Hematopoietic multipotent progenitor cell treated with erythropoietin and hydrocortisone succinate and interleukin-3 and kit ligand, for 4 days (in vitro differentiated cells): ENCODE measurements at places on chromosomes 7 and 10.

DNA sequence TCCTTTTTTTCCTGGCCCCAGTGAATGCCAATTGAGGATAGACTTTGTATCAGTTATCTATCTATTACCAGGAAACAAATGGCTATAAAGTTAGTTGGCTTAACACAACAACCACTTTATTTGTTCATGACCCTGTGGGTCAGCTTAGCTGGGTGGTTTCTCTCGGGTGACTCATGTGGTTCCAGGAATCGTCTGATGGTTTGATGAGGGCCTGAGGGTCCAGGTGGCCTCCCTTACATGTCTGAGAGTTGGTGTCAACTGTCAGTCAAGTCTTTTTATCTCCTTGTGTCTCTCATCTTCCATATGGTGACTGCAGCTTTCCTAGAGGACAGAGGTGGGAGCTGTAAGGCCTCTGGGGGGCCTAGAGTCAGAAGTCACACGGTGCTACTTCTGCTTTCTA, 15.3 kb upstream of the MAPK8 start:
- DNase-seq = no peak

GRCh38 chr10:44769450-44769849, 141.7 kb upstream of the TMEM72 start:
- no peak for DNase-seq

DNA sequence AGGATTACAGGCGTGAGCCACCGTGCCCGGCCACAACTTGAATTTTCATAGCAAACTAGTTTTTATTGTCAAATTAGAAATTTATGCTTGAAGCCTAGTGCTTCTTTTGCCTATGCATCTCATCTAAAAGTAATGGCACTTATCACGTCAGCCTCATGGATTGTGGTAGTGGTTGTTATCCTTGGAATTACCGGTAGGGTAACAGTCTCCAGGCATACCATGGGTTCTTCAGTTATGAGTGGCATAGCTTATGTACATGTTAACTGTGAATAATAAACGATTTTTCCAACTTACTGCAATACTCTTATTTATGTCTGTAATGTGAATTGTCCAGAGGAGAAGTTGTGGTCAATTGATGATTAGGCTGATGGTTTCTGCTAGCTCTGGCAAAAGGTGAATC, 63.1 kb downstream of the BMPR1A start:
- no peak for DNase-seq

GRCh38 chr7:108614896-108615295, 45.2 kb downstream of the DNAJB9 start:
- no peak for DNase-seq

DNA sequence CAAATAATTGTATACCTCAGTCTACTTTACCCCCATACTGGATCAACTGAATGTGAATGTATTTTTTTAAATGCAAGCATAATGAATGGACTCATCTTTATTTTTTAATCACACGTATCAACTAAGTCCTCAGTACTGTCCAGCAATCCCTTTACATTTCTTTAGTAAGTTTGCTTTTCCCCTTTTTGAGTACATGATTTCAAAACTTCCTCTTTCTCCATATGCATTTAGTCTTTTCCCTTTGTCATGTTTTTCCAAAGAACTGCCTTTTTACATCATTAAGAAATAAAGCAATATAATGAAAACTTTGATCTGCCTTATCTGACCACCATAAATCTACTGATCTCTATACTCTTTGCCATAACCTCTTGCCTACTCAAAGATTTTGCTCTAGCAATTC, 182.5 kb upstream of the AKR1E2 start:
- no peak for DNase-seq

DNA sequence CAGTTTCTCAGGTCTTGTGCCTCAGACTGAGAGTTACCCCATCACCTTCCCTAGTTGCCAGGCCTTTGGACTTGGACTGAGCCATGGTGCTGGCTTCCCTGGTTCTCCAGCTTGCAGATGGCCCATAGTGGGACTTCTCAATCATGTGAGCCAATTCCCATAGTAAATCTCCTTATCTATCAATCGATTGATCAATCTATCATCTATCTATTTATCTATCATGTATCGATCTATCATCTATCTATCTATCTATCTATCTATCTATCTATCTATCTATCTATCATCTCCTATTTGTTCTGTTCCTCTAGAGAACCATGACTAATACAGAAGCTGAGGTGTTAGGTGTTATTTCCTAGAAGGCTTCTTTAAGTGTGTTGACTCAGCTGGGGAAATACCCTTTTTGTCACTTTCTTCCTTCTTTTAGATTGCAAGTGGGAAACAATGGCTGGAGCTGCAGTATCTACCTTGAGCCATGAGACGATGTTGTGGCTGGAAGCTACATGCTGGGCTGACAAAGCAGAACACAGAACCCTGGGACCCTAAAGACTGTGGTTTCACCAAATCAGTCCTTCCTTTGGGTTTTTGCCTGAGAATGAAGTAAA, 234.7 kb upstream of the GLI3 start:
- no peak for DNase-seq

- no peak for DNase-seq
Measured at GRCh38 chr7:148584154-148584827, 6.3 kb upstream of the C7orf33 start.

GRCh38 chr7:118826246-118826645, 601.7 kb downstream of the ANKRD7 start:
- no peak for DNase-seq

DNA sequence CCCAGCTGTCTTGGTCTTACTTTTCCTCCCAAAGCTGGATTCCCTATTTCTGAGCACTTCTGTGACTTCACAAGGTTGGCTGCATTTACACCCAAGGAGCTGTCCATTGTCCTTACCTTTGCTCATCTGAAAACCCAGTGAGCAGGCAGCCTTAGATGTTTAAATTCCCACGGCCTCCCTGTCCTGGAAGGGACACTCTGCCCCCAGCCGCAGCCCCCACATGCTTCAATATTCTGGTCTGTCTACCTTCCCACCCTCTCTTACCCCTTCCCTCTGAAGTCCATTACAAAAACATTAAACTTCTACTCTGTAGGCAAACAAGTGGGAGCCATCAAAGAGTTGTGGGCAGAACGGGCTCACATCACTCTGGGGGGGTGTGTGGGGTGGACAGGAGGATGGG, 73.8 kb upstream of the EFCAB10 start:
- peak; percentile 44 for DNase-seq

DNA sequence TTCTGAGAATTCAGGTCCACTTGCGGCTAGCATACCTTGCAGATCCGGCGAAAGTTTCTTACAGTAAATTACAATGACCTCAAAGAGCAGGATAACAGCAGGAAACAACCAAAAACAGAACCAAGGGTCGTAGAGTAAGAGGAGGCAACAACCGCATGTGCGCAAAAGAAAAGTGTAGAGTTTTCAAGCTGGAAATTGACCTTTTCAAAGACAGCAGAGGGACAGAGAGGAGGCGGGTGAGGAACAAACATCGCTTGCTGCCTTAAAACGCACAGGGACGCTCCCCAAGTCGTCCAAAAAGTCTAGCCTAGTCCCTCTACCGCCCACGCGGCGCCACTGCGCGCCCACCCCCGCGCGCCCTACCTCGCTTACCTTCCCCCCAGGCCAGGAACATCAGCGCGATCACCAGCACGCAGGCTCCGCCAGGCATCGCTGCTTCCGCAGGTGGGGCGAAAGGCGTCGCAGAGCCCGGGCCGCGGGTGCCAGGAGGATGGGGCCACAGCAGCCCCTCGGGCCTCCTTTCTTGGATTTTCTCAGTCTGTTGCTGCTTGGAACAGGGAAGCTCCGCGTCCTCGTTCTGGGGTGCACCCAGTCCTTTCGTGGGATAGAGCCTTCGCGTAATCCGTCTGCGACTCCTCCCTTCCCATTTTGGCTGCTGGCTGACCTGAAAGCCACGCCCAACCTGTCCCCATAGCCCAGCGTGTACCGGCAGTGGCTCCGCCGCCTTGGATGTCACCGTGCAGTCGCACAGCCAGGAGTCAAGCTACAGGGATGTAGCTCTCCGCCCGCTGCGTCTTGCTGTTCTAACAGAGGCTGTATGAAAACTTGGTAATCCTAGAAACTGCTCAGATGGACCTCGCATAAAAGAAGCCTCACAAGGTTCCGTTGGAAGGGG, at the start of gene VWDE:
Gene VWDE, minus strand, starts transcription at position 579 of the 895 bp plus-strand sequence. Its CDS starts 149 bp downstream, at position 430.
- DNase-seq = peak; percentile 88

DNA sequence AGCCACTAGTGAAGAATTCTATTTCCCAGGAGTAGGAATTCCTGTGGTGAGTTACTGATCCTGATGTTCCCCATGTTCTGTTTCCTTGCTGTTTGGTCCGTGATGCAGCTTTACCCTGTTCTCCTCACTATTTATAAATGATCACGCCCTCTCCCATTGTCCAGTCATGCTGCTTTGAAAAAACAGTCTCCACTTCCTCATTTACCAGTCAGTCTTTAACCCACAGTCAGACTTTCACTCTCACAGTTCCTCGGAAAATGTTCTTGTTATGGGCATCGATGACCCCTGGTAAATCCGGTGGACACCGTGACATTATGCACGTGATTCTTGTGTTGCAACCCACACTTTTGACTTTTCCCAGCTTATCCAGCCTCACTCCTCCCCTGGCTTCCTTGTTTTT, 14.4 kb downstream of the SCIN start:
- peak; percentile 71 for DNase-seq

GRCh38 chr10:1961989-1962388, 224.7 kb upstream of the ADARB2 start:
- no peak for DNase-seq

DNA sequence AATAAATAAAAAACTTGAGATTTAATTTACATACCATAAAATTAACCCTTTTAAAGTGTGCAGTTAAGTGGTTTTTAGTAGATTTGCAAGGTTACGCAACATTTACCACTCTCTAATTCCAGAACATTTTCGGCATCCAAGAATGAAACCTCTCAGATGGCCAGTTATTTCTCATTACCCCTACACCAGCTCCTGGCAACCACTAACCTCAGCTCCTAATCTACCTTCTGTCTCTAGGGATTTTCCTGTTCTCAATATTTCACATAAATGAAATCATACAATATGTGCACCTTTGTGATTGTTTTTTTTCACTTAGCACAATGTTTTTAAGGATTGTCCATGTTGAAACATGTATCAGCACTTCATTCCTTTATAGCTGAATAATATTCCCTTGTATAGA, 45.1 kb downstream of the INPP5F start:
- no peak for DNase-seq

- no peak for DNase-seq
Measured at GRCh38 chr10:12387561-12388210, 38.3 kb downstream of the CAMK1D start.

GRCh38 chr10:114500643-114501042, 96.3 kb upstream of the AFAP1L2 start:
- DNase-seq = no peak

GRCh38 chr10:74825371-74826141, 844 bp upstream of the KAT6B start:
- no peak for DNase-seq

DNA sequence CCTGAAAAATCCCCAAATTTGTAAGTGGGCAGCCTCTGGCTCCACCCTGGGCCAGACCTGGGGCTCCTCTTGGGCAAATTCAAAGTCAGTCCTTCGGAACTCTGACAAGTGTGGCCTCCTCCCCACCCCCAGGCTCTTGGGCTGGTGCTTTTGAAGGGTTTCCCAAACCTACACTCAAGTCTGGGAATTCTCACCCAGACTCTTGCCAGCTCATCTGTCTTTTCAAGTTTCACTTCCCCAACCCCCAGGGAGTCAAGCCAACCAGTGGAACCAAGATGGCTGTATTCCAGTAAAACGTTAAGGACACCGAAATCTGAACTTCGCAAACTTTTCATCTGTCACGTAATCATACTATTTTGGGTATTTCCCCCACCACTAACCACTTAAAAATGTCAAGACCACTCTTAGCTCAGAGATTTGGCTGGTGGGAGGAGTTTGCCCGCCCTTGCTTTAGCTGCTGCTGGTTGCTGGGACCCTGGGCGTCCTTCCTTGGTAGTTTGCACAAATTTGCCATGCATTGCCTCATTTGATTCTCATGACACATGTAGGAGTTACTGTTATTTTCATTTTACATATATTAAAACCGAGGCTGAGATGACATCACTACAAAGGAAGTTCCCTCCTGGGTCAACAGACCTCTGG, 1.7 kb upstream of the MYO1G start:
- DNase-seq = peak; percentile 72

- DNase-seq = peak; percentile 14
Measured at GRCh38 chr10:111018021-111018420, 58.8 kb upstream of the ADRA2A start.

DNA sequence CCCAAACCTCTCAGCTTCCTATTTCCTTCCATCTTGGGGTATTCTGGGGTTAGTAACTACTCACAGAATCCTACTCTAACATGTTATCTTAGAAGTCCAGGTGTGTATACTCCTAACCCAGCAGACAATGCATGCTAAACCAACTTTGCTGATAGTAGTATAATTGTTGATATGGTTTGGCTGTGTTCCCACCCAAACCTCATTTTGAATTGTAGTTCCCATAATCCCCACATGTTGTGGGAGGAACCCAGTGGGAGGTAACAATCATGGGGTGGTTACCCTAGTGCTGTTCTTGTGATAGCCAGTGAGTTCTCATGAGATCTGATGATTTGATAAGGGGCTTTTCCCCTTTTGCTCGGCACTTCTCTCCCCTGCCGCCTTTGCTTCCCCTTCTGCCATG, 135.1 kb downstream of the CHRM2 start:
- DNase-seq = peak; percentile 53

DNA sequence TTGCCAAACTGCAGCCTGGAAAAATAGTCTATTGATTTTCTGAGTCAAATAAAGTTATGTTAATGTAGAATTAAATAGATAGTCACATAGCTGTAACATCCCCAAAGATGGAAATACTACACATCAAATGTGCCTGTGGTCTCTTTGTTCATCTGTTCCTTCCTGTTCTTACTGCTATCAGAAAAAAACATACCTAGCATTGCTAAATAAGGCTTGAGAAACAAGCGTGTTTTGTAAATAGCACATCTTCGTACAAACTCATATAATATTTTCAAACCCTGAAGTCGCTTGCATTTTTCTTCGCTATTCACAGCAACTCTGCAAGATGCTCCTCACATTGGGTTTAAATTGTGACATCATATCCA, 116.1 kb downstream of the KLF6 start:
- DNase-seq = peak; percentile 65

- no peak for DNase-seq
Measured at GRCh38 chr10:44301781-44302355, 83.0 kb downstream of the CXCL12 start.

DNA sequence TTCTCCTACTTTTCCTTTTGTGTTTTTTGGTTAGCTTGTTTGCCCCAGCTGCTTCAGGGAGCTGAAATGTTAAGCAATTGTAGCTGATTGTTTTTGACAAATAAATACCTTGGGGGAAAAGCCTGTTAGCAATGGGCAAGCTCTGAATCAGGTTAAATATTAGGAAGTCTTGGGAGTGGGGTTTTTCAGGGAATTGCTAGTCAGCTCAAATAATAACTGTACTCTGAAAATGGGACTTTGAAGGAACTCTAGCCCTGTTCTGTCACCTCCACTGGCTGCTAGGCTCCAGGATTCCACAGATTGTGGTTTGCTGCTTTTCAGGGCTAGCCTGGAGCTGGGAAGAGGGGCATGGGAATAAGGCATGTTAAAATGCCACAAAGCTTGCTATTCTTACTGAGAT, 39.5 kb downstream of the ADK start:
- DNase-seq = no peak

DNA sequence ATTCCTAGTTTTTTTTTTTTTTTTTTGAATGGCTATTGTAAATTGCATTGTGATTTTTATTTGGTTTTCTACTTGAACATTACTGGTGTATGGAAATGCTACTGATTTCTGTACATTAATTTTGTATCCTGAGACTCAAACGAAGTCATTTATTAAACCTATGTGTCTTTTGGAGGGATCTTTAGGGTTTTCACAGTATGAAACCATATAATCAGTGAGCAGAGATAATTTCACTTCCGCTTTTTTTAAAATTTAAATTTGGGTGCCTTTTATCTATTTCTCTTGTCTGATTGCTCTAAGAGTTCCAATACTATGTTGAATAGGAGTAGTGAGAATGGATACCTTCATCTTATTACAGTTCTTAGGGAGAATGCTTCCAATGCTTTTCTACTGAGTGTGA, 102.7 kb downstream of the ZWINT start:
- DNase-seq = no peak
